ENCODE measurements at places on chromosomes 7 and 10.
A peak's percentile ranks its signal among the peaks of the same experiment; 100 is the strongest.

DNA sequence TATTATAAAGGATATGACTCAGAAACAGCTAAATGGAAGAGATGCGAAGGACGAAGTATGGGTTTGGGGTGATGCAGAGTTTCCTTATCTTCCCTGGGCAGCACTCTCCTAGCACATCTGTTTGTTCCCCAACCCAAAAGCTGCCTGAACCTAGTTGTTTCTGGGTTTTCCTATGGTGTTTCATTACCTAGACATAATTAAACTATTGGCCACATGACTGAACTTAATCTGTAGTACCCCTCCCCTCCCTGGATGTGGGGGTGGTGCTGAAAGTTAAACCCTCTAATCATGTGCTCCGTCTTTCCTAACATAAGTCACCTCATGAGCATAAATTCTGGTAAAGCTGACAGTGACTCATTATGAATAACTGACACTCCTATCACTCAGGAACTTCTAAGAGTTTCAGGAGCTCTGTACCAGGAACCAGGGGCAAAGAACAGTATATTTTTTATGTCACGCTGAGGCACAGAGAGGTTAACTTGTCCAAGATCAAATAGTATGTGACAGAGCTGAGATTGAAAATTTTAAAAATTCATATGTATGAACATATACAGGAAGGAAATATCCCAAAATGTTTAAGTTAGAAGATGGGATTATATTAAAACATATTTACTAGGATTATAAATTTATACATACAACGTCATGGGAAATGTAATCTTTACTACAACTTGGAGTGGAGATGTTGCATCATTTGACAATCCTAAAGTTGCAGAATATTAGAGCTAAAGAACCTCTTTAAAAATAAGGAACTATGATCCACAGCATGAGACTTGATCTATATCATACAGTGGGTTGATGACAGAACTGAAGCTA lies 4.8 kb downstream of the STRIP2 start:
- no peak for DNase-seq

DNA sequence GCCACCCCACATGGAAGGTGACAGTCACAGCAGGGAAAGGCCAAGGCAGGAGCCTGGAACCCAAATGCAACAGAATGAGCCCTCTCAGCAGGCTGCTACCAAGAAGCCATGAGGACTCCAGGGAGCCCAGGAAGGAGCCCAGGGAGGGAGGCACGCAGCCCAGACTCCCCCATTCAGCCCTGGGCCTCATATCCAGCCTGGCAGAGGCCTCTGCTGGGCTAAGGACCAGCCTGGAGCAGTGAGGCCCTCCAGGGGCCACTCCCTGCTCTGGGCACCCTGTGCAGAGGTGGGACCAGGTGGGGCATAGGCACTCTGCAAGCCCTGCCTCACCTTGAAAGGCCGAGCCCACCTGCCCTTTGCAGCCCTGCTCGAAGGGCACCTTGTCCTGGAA lies 25.8 kb upstream of the ZNF488 start:
- no peak for DNase-seq

- no peak for DNase-seq
These were observed 52.5 kb upstream of the USP6NL start for GRCh38 chr10:11663763-11664555.

DNA sequence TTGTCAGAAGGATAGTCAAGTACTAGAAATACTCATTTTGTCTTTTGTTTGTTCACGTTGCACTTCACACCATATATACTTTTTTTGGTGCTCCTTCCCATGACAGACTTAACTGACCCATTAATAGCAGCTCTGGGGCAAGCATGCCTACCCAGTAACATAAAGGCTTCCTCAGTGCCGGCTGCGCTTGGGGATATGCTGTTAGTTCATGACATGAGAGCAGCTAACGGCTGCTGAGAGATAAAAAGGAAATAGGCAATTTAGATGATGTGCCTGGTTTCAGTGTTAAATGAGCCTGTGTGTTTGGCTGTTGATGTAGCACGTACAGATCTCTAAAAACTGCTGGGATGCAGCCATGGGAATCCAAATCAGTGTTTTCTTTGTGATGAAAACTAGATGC lies 86.4 kb downstream of the TAX1BP1 start:
- no peak for DNase-seq

GRCh38 chr10:110967009-110967630 lies 47.7 kb downstream of the SHOC2 start:
- no peak for DNase-seq

DNA sequence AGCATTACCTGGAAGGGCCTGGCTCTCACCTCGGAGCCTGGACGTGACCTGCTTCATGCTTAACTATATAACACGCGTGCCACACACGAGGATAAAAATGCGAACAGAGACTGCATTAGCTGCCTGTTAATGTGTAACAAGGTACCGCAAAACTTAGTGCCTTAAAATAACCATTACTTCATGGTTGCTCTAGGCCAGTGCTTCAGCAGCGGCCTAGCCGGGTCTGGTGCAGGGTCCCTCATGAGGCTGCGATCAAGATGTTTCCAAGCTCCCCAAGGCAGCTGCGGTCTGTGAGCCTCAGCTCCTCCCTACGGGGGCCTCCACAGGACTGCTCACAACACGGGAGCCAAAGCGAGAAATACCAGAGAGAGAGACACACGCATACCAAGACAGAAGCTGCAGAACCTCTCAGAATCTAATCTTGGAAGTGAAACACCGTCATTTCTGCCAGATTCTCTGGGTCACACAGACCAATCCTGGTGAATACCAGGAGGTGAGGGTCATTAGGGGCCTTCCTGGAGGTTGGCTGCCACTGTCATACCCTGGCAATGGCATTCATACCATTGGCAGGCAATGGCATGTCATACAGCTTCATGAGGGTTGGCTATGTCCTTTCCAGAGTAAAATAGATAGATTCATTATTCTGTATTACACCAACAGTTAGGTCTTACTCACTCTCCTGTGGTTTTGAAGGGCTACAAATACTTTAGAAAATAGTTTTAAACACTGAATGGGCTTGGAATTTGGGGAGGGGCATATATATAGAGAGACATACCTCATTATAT lies 94.5 kb downstream of the HIPK2 start:
- peak; percentile 76 for DNase-seq

DNA sequence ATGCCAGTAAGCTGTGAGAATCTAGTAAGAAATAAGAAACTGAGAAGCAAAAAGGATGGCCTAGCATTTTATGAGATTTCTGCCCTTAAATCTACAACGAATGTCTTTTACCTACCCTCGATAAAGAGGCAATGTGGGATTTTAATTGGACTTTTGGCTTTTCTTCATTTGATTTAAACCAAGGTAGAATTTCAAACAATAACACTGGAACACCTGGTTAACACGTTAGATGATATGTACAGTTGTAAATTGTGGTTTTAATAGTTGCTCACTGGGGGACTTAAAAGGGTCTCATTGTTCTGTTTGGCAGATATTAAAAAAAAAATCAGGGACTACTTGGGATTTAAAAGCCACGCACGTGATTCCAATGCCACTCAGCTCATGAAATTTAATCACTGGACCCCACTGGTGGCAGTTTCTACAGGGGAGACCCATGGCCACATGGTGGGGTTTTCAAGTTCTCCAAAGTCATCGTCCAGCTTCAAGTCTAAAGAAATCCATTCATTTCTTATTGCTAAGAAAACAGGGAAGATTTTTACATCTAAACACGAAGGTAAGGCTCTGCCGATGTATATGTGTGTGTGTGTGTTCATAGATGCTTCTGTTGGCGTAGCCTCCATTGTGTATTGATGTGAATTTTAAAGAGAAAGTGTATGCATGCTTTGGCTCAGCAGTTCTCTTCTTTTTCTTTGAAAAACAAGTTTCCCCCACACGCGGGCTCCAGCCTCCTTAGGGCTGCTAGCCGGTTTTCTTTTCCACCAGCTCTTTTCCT lies 588.6 kb upstream of the MKI67 start:
- no peak for DNase-seq

- peak; percentile 17 for DNase-seq
These were observed 4.7 kb upstream of the CXCL12 start for GRCh38 chr10:44389556-44389955.

GRCh38 chr7:83148776-83149175 lies 13.9 kb downstream of the PCLO start:
- DNase-seq = no peak

DNA sequence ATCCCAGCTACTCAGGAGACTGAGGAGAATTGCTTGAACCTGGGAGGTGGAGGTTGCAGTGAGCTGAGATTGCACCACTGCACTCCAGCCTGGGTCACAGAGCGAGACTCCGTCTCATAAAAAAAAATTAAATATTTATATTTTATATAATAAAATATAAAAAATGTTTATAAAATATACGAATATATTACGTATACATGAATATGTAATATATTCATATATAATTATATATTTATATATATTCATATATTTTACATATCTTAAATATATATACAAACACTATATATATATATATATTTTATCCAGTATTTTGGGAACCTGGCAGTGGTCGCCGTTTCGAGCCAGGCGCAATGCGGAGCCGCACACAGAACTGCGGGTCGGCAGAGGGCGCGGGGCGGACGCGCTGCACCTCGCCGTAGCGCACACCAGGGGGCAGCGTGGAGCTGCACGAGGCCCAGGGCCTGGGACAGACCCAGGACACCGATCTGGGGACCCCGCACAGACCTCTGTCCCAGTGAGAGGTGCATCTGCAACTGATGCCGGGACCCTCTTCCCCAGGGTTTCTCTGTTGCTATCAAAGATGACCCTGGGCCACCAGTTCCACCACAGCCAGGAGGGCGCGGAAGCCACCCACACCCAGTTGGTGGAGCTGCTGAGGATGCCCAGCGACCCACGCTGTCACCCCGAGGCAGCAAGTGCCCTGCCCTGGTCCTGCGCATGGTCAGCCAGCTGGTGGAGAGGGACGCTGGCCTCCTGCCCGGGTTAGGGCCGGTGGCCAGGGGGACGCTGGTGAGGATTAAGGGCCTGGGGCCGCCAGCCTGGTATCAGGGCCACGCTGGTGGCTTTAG lies 22.7 kb downstream of the AP5Z1 start:
- no peak for DNase-seq

DNA sequence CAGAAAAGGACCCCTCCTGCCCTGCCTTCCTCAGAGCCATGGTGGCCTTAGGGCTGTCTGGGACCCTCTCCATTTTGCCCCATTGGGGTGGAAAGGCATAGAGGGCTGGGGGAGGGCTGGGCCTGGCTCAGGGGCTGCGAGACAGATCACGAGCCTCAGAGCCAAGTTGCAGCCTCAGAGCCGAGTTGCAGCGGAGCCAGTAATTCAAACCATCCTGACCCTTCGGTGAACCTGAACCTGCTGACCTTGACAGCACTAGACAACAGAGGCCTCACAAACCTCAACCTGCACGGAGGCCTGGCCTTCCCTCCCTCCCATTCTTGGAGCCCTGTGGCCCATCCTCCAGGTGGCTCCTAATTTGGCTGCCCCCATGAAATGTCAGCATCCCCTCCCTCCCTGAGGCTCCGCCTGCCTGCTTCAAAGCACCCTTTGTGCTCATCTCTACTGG lies 45.4 kb downstream of the PAX2 start:
- no peak for DNase-seq

- peak; percentile 77 for DNase-seq
These were observed 43.4 kb downstream of the FOXL3 start for GRCh38 chr7:333393-333764.

DNA sequence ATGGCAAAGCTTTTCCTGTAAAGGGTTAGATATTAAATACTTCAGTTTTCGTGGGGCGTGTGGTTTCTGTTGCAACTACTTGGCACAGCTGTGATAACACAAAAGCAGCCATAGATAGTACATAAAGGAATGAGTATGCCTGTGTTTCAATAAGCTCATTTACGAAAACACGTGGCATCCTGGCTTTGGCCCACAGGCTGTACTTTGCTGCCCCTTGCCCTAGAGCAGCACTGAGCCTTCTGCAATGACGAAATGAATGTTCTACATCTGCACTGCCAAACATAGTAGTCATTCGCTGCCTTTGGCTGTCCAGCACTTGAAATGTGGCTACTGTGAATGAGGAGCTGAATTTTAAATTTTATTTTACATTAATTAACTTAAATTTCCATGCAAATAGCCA lies 376.2 kb upstream of the TPK1 start:
- DNase-seq = no peak
